ENCODE measurements at places on chromosomes 12 and 14. TPM values are rescaled to one million over a fixed set of nuclear protein-coding genes. Genes with fewer than 3 reads are reported as not detected.

Gene IL25
- total RNA-seq, result not detected

- DNase-seq, result no peak
Measured at GRCh38 chr14:34018125-34018524, 67.3 kb upstream of the EGLN3 start.

Gene CAPZA3
- total RNA-seq, result not detected

Gene ATP2B1
- 117 TPM for total RNA-seq

- no peak for DNase-seq
Measured at GRCh38 chr14:22593189-22593588, 4.2 kb upstream of the DAD1 start.

Data from renal cortical epithelial cell (primary cell).